ENCODE measurements at places on chromosomes 1 and 21.

GRCh38 chr1:219347921-219348391, 174.3 kb downstream of the LYPLAL1 start:
- no peak for DNase-seq

- no peak for DNase-seq
Observed at GRCh38 chr1:169160845-169161495, 54.5 kb downstream of the ATP1B1 start.

GRCh38 chr1:98325646-98326440, 335.7 kb upstream of the SNX7 start:
- no peak for DNase-seq

DNA sequence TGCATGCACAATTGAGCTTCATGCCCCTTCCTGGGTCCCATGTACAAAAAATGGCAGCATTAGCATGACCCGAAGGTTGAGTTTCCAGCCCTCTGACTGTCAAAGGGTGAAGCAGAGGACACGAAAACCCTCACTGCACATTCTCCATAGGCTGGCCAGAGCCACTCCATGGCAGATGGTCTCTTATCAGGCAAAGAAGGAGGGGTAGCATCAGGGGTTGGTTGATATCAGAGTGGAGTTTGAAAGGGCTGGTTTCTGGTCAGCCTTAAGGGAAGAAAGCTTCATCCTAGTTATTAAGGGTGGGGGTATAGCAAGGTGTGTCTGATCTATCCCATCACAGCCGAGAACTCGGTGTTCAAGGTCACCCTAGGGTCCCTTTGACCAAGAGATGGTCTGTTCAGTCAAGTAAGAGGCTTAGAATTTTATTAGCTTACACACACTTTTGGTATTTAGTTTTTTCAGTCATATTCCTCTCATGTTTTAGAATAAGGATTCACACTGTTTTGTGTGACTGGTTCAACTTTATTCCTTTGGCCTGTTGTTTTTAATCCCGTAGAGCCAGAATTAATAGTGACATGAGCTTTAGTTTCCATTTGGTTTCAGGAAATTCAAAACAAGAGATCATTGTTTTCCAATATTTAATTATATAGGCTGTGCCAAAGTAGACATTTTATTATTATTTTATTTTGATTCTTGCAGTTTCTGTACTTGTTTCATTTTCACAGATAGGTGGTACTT, 199.9 kb upstream of the FMN2 start:
- DNase-seq, result no peak

DNA sequence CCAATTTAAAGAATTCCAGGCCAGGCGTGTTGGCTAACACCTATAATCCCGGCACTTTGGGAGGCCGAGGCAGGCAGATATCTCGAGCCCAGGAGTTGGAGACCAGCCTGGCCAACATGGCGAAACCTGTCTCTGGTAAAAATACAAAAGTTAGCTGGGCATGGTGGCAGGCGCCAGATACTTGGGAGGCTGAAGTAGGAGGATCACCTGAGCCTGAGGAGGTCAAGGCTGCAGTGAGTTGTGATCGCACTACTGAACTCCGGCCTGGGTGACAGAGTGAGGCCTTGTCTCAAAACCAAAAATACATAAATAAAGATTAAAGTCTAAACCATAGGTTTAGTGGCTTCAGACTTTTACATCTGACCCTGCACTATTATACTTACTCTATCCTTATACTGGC, 32.4 kb downstream of the BTG3 start:
- no peak for DNase-seq

DNA sequence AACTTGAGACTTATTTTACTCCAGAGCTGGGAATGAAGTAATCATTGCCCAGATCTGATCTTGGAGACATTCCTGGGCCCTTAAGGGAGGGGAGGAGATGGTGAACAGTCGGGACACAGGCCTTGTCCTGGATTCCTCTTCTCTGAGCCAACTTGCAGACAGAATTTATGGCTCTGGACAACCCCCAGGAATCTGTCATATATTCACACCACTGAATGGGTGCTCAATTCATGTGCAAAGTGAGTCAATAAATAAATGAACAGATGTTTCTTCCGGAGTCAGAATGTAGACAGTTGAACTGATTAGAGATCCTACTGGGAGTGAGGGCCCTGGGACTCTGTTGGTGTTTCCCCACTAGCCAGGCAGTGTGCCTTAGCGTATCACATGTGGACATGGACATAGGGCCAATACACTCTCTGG, 2.6 kb downstream of the TUFT1 start:
- no peak for DNase-seq

DNA sequence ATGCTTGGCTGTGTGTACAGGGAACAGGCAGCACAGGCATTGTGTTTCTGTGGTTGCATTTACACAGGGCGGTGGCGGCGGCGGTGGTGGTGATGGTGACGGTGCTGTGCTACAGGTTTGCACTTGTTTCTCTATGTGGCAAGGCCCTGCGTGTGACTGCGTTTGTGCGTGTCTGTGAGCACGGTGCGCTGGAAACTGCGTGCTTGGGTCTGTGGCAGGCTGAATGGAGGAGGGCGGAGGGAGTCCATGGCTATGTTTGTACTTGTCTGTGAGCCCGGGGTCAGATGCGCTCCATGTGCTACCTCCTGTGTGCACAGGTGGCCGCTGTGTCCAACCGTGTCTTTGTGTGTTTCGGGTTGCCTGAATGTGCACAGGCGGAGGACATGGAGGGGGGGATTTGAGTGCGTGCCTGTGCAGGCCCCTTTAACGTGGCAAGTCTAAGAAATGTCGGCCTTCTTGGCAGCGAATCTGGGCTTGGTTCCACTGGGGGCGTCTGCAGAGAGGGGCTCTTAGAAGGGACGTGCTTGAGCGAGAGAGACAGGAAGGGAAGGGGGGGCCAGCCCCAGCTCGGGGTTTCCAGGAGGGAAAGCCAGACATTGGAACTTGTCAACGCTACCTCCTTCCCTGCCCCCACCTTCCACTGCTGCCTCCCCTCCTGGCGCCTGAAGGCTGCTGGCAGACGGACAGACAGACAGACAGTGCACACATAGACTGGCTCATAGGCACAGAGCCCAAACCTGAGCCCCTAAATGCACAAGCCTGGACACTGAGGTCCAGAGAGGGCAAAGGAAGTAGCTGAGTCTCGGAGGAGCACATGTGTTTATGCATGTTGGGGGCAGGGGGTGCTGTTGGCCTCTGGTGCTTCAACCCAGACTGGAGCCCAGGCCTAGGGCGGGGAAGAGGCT, 32.7 kb upstream of the WASF2 start:
- DNase-seq, result peak; percentile 58

DNA sequence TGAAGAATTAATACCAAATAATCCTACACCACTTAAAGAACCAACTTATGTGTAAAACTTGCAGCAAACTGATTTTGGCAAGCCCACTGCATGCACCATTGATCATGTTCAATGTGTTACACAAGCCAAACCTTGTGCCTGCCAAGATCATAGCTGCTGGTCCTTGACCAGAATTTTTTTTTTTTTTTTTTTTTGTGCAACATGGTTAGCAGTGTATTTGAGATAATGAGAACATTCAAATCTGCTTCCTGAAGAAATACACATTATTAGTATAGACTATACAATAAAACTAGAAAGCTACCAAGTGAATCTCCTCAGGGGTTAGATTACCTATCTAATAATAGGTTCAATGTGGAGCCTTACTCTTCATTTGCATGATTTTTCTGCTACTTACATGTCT, 421.0 kb downstream of the MRPL39 start:
- DNase-seq, result no peak

DNA sequence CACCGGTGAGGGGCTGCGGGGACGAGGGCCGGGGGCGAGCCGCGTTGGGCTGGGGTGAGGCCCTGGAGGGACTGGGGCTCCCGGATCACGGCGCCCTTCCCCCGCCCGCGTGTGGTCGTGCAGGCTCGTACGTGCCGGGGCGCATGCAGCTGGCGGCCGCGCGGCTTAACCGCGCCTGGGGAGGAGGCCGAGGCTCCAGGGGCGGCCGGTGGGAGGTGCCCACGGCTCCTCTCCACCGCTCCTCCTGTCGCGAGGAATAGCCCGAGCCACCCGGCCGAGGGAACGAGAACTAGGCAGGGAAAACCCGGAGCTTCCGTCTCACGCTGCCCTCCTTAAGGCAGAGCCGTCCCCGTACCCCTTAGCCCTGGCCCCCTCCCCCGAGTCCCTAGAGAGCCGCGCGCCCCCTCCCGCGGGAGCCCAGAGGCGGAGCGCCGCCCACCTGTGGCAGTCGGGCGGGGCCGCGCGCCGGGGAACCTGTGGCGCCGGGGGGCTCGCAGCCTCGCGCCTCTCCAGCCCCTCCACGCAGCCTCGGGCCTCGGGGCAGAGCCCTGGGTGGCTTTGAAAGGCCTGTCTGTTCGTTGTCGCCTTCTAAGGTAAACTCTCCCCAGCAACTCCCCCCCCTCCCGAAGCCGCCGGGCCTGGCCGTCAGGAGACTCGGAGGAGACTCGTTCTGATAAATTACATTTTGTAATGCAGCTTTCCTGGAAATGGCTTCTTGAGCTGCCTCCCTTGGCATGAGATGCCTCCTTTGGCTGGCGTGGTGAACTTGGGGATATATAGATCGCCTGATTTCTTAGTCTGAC, 746 bp downstream of the AK4 start:
- peak; percentile 52 for DNase-seq

DNA sequence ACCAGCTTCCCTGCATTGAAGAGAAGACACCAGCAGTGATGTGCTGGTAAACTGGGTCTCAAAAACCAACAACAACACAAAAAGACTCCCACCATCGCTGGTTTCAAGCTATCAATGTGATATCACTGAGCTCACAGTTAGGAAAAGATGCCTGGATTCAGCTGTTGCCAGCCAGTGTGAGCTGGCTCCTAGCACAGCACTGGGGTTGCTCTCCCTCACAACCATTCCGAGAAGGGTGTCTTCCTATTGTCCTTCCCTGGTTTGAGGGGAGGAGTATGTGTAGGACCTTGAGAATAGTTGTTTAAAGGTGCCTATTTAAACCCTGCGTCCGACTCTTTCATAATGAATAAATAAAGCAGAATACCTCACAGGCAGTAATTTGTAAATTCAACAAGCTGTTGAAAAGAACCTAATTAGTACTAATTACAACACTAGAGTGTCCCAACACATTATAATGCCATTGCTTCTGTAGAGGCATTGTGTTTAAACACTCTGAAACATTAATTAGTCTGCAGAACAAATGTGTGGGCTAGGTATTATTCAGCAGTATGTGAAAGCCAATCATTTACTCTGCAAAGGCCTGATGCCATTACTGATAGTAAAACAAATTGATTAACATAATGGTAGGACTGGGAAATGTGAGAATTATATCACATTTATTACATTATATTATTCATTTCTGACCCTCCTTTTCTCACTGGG, 17.2 kb downstream of the NIBAN1 start:
- DNase-seq, result no peak

GRCh38 chr1:154966111-154966510, 4.4 kb downstream of the SHC1 start:
- DNase-seq, result no peak

DNA sequence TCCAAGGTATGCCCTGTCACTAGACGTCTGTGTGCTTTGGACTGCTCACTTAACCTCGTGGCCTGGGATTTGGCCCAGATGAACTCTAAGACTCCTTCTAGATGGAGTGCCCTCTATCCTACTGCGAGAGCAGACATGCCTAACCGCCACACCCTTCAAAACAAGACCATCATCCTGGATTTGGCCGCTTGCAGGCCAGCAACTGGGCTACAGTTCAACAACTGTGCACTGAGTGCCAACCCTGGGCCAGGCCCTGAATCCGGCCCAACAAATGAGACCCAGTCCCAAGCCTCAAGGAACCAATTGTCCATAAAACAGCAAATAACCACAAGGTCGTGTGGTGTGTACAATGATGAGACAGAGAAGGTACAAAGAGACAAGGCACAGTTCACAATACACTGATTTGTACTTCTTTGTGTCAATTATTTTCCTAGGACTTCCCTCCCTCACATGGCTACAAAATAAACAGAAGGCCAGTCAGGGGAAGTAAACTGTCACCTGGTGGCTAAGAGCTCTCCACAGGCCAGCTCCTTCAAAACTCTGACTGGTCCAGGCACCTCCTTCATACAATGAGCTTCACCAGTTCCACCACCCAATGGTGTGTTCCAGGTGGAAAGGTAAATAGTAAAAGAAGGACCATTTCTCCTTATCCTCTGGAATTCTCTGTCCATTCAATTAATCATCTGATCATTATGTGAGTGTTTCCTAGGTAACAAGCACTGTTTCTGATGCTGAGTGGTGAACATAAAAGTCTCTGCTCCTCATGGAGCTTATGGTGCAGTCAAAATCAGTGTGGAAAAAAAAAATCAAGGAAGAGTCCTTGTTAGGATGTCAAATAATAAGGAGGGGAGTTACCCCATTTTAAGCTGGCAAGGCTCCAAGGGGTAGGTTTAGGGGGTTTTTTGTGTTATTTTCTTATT, 60.4 kb downstream of the CAPZB start:
- DNase-seq, result peak; percentile 46

DNA sequence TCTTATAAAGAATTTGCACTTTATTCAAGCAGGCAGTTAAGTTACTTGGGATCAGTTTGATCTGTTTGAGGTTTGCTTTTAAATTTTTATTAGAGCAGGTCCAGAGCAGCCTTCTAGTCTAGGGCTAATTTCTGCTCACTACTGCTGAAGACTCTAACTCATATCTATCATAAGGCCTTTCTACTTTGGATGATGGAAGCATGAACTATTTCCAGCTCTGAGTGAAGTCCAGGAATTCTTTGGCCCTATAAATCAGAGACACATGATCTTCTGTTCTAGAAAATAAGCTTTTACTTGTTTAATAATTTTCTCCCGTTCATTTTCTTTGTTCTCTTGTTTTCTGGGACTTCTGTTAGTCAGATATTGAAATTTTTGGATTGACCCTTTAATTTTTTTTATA, 14.7 kb downstream of the NIBAN1 start:
- DNase-seq, result no peak

- DNase-seq, result no peak
Observed at GRCh38 chr21:29245104-29245643, 53.5 kb upstream of the BACH1 start.

DNA sequence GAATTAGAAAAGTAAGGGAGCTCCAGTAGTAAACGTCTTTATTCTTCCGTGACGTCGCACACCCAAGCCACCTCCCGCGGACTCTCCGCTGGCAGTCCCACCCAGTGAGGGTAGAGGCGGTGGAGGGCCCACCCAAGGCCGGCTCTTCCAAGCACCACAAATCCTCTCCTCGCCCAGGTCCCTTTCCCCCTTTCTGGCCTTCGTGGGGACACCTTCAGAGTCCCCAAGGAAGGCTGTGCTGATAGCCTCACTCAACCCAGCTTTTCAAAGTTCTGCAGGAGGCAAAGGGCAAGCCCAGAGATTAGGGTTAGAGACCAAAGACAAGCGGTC, 349 bp upstream of the GPN2 start:
- DNase-seq, result no peak

DNA sequence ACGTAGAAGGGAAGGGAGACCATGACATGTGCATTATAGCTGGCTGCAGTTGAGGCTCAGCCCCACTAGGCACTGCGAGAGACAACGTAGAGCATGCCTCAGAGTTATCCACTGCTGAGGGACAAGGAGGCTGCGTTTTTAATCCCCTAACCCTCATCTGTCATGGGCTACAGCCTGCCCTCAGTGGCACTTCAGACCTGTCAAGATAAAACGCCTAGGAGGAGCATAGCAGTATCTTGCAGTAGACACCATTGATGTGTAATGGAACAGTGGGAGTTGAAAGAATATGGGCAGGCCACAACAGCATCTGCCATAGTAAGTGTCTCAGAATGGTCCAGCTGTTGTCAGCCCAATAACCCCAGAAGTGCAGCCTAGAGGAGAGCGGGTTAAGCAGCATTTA, 307.0 kb upstream of the PTBP2 start:
- DNase-seq, result no peak

- no peak for DNase-seq
Observed at GRCh38 chr1:109704173-109704572, 7.9 kb upstream of the GSTM5 start.

All from head of caudate nucleus (tissue), 42 donors.